WTC11 (cell line): ENCODE measurements at places on chromosomes 16 and 17. TPM values are rescaled to one million over a fixed set of nuclear protein-coding genes. Genes with fewer than 3 reads are reported as not detected.

GRCh38 chr17:65220732-65221131 is 83.6 kb downstream of the RGS9 start:
- DNase-seq, result no peak

Gene KRT40
- total RNA-seq, result not detected in 3 replicates

Gene USP31
- total RNA-seq, result 13.3 to 17.4 TPM (median 13.7 TPM) in 3 replicates

DNA sequence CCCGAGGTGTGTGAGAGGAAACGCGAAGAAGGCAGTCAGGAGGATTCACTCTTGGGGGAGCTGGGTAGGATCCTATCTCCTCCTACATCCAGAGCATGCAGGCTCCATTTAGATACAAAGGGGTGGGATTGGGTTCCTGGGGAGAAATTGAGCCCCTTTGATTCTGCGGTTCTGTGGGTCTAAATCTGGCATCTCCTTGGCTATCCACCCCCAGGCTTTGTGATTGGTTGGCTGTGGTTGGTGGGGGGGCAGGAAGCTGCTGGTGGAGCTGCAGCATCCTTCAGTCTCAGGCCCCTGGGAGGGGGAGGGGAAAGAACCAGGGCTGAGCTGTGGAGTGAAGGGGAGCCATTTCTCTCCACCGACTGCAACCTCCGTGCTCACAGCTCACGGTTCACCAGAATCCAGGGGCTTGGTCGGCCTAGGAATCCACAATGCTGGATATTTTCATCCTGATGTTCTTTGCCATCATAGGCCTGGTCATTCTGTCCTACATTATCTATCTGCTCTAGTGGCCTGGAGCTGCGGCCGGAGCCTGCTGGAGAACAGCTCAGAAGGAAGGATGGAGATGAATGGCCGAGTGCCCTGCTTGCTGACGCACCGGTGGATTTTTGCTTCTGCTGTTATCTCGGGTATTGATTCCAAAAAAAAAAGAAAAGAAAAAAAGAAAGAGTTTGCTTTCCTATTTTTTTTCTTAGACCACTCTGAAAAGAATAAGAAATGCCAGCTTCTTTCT is at the start of gene LASP1NB:
Gene LASP1NB, plus strand, starts transcription at position 352 of the 733 bp plus-strand sequence.
- DNase-seq, result peak; percentile 71

DNA sequence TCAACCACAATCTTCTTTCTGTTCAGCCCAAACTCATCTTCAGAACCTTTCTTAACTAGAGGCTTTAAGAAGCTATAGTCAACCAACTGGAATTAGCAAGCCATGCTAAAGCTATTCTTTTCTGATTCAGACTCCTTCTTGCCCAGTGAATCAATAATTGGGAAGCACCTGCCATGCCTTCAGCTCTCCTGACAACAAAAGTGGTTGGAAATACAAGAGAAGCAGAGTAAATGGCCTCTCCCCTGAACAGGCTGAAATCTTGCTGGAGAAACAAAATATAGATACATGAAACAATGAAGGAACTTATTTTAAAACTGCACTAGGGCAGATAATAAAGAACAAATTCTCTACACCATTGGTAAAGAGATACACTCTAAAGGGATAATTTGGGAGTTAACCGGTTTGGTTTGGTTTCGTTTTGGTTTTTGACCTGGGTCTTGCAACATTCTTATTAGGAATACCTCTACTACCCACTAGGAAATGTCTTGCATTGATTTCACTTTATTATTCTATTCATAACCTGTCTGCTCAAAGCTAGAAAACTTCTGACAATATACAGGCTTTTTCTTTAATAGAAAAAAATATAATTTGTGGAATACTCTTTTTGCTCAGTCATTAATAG is 173.6 kb upstream of the DYNLRB2 start:
- DNase-seq, result no peak

- no peak for DNase-seq
Observed at GRCh38 chr17:28367641-28368305, 2.3 kb downstream of the VTN start.

DNA sequence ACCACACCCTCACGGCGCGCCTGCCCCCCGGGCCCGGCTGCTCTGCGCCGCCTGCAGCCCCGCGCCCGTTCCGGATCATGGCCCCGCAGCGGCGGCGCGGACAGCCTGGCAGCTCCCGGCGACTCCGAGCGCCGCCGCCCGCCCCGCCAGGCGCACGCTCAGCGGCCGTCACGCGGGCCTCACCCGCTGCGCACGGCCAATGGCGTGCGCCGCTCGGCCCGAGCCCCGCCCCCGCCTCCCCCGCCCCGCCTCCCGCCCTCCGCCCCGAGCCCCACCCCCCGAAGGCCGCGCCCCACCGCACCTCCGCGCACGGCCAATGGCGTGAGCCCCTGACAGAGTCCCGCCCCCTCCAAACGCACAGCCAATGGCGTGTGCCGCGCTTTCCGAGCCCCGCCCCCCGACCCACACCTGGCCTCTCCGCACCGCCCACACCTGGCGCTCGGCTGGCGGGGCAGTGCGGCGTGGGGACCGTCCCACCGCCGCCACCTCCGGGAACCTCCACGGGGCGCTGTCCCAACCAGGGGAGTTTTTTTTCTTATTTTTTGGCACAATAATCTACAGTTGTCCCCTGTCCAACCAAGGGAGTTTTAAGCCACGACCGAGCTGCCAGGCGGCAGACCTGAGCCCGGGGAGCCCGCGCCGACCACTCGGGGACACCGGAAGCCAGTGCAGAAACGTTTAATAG is at the start of gene PCYT2:
Gene PCYT2, minus strand, starts transcription at position 123 of the 685 bp plus-strand sequence. Its CDS starts 44 bp downstream, at position 79.
- DNase-seq, result peak; percentile 96

Gene MYH4
- not detected in 3 replicates for total RNA-seq

Gene LAT
- total RNA-seq, result 2.0 to 5.6 TPM (median 3.5 TPM) in 3 replicates

DNA sequence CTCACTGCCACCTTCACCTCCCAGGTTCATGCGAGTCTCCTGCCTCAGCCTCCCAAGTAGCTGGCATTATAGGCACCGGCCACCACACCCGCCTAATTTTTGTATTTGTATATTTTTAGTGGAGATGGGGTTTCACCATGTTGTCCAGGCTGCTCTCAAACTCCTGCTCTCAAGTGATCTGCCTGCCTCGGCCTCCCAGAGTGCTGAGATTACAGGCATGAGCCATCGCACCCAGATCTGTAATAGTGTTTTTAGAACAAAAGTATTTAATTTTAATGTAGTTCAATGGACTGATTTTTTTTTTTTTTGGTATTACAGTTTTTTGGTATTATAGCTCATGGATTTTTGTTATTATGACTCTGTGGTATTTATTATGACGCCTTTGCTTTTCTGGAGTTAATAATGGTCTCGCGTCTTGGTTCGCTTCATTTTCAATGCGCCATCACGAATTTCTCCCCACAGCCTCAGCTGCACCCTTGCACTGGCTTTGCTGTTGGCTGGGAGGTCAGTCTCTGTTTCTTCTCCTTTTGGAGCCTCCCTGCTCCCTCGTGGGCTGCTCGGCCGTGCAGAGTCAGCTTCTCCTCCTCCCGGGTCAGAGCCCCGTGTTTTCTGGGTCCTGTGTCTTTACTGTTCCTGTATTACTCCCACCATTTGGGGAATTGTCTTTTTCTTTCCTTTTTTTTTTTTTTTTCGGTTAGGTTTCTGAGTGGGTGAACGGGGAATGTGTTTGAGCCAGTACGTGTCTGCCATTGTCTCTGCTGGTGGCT is 27.2 kb downstream of the BAIAP2 start:
- DNase-seq, result no peak
